ENCODE measurements at places on chromosomes 12 and 14.

DNA sequence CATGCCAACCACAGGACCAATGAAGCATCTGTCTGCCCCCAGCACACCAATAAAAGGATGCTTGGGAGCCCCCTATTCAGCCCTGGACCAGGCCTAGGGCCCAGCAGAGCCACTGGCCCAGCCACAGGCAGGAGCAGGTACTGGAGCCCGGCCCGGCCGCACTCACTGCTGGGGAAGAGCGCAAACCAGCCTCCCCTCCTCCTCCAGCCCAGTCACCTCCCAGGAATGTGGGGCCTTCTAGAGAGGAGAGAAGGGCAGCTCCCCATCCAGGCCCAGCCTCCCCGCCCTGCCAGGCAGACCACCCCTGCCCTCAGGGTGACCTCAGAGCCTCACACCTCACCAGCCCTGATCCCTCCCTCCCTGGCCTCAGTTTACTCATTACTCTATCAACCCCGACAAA is 56.2 kb downstream of the CCNK start:
- no peak for DNase-seq

- DNase-seq: peak; percentile 9
Measured at GRCh38 chr12:93767524-93767863, 90.3 kb downstream of the CRADD start.

DNA sequence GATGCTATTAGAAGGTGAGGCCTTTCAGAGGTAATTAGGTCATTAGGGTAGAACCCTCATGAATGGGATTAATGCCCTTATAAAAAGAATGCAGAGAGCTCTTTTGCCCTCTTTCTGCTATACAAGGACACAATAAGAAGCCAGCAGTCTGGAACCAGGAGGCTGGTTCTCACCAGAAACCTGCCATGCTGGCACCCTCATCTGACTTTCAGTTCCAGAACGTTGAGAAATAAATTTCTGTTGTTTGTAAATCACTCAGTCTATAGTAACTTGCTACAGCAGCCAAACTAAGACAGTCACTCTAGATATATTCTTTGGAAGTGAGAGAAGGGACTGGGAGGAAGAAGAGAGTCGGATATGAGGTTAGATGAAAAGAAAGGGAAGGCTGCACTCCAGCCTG is 125.0 kb upstream of the MYF6 start:
- no peak for DNase-seq

- DNase-seq: no peak
Measured at GRCh38 chr12:65508276-65509035, 230.0 kb downstream of the MSRB3 start.

DNA sequence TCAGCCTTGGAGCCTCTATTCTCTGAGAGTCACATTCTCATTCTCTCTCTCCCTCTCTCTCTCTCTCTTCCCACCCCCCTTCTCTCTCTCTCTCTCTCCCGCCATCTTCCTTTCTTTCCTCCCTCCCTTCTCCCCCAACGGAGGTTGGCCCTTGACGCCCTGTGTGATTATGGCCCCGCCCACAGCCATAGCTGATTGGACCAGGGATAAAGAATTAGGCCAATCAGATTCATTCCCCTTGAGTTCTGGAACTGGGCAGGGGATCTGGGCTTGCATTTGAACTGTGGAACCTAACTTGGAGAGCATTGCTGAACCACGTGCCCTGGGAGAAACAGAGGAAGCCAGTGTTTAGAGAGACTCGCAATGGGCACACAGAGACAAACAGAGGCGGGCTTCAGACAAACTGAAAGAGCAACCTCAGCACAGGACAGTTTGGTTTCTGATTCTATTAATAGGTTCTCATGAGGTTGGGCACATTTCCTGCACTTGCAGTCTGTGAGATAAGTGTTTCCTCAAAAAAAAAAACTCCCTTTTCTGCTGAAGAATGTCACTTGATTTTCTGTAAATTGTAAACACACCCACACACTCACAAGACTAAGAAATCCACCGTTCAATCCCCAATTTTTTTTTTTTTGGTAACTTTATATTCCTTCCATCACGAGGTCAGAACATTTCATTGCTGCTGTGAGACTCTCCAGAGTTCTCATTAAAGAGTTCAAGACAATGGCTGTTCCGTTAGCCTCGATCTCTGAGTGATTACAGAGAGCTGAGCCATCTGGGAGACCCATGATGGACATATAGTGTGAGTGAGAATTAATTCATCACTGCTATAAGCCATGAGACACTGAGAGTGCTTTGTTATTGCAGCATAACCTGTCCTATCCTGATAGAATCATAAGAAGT is 3.5 kb upstream of the P2RX7 start:
- peak; percentile 91 for DNase-seq

GRCh38 chr12:121893961-121894460 is 5.4 kb downstream of the PSMD9 start:
- no peak for DNase-seq

DNA sequence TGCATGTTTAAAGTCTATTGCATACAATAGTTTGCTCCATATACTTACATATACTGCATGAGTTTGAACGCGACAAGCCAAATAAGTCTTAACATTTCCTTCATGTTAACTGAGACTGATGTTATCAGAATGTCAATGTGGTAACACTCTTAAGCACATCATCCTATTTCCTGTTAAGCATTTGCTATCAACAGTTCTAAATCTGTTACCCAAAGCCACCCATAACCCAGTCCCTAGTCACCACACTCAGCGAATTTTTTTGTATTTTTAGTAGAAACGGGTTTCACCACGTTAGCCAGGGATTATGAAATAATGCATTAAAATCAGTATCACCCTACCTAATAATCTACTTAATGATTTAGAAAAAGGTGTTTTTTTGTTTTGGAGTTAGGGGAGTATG is 39.4 kb downstream of the HNRNPC start:
- peak; percentile 66 for DNase-seq

- DNase-seq: peak; percentile 60
Measured at GRCh38 chr14:102819176-102819628, 42.0 kb downstream of the TRAF3 start.

- DNase-seq: no peak
Measured at GRCh38 chr12:2980630-2981029, 21.4 kb downstream of the TEAD4 start.

DNA sequence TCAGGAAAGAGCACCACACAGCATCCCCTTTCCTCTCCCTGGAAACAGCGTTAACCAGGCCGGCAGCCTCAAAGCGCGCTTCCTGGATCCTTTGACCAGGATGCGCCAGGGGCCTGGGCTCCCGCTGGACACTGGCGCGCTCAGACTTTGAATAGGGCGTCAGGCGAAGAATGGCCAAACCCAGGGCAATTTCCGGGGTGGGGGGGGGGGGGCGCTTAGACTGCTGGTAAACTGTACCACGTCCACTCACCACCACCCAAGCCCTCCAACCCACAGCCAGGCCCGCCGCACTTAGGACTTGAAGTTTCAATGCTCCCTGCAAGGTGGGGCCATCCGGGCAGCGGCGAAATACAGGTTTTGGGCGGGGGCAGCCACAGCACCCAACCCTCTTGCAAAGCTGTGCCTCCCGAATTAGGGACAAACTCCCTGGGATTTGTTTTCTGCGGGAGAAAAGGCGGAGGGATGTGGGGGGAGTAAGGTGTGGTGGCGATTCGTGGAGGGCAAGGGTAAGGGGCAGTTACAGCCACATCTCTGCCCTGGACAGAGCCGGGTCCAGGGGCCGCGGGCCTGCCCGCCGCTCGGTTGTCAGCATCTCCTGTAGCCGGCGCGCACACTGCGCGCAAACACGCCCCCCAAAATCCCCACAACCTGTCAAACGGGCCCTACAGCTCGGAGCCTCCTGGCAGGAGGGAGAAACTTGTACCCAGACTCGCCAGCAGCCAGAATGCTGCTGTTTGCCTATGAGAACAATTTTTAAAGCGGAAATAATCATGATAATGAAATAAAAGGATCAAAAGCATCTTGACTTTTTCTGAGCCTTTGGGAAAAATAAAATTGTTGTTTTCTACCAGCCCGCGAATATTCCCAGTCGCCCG is 958 bp downstream of the RTN1 start:
- DNase-seq: no peak

DNA sequence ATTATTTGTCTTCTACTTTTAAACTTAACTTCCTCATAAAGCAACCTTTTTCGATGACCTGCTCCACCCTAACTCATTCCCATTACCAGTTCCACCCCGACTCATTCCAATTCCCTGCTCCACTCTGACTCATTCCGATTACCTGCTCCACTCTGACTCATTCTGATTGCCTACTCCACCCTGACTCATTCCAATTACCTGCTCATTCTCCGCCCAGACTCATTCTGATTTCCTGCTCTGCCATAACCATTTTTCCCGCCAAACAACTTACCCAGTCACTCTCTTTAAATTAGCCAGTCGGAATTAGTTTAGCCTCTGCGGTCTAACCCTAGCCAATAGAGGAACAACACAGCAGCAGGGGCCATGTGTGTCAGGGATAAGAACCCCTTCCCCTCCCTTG is 249.1 kb downstream of the DPY19L2 start:
- DNase-seq: no peak

DNA sequence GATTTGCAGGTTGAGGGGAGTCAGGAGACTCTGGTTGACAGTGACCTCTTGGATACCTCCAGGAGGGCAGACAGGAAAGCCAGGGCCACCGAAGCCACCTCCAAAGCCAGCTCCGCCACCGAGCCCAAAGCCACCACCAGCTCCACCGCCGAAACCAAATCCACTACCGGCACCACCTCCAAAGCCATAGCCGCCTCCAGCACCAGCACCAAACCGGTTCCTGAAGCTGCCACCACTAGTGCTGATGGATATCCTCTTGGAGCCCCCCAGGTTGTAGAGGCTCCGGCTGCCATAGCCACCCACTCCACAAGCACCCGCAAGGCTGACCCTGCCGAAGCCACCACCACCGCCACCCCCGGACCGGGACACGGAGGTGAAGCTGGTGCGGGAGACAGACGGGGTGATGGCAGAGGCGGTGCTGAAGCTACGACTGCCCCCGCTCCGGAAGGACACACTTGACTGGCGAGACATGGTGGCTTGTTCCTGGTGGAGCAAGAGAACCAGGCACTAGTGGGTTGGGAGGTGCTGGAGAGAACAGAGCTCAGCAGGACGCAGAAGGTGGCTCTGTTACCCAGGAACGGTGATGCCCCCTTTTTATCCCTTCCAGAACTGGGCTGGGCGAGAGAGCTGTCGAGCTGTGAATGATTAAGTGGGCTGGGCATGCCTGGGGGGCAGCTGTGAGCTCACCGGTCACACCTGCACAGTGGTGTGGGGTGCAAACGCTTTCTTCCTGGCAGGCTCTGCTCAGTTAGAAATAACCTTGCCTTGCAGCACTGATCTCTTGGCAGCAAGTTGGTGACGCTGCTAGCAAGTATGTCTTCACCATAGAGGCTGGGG is at the start of gene KRT5:
Gene KRT5, minus strand, starts transcription at position 569 of the 837 bp plus-strand sequence. Its CDS starts 98 bp downstream, at position 471.
- no peak for DNase-seq

- DNase-seq: no peak
Measured at GRCh38 chr14:98748966-98749365, 523.0 kb downstream of the BCL11B start.

Data from CD4-positive, alpha-beta T cell treated with Interleukin-12 subunit alpha and Interleukin-12 subunit beta, for 1 hour (primary cell).